MCF 10A (cell line): ENCODE measurements at places on chromosomes 2 and 18. TPM values are rescaled to one million over a fixed set of nuclear protein-coding genes. Genes with fewer than 3 reads are reported as not detected.

Gene SERPINB11
- not detected in 2 replicates for total RNA-seq

GRCh38 chr2:231181860-231182512 is 16.4 kb upstream of the ARMC9 start:
- DNase-seq: peak; percentile 68

Gene UPP2
- total RNA-seq: not detected in 2 replicates

Gene VSNL1
- total RNA-seq: 1.3 and 2.4 TPM in 2 replicates

GRCh38 chr2:60989259-60989658 is 28.3 kb upstream of the PEX13 start:
- DNase-seq: no peak

DNA sequence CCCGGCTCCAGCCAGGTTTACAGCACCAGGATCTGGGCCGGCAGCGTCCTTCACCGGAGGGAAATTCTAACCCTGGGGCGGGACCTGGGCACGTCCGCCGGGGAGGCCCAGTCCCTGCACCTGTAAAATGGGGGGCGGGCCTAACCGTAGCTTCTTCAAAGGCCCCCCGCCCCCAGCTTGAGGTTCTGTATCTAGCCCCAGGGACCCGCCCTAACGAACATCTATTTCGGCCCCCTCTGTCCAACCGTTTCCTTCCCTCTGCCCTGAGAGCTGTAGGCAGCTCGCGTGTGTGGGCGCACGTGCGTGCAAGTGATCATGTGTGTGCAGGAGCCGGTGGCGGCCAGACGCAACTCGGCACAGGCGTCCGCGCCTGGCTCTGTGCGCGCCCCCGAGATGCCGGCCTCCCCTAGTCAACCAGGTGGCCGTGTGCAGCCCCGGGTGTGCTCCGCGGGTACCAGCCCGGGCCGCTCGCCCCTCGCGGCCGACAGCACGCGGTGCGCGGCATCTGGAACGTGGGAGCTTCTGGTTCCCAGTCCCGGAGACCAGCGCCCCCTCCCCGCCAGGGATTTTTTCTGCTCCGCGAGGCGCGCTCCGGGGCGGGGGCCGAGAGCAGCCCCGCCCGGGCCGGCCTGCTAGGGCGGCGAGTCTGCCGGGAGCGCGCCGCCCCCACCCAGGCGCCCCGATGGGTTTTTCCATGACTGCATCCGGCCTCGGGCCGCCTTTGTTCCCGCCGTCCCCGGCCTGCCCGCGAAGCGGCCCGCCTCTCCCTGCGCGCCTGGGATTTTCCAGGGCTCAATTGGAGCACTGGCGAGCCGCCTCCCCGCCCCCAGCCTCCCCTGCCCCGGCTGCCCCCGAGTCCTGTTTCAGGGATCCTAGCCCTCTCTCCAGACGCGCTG is 21.2 kb downstream of the TEX44 start:
- peak; percentile 86 for DNase-seq

DNA sequence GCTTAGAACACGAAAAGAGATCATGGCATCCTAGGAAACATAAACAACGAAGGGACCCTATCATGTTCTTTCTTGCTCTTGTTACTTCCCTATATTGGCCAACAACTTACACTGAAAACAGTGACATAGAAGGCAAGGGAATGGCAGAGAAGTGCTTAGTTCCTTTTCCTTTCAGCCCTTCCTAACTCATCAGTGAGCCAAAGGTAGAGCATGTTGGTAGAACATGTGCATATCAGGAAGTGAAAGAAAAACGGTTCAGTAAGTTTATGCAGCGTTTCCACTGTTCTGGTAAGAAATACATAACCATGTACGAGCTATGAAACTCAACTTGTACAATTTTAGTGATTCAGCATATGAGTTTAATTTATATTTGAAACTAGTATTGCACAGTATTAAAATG is 21.7 kb downstream of the AKAIN1 start:
- no peak for DNase-seq

DNA sequence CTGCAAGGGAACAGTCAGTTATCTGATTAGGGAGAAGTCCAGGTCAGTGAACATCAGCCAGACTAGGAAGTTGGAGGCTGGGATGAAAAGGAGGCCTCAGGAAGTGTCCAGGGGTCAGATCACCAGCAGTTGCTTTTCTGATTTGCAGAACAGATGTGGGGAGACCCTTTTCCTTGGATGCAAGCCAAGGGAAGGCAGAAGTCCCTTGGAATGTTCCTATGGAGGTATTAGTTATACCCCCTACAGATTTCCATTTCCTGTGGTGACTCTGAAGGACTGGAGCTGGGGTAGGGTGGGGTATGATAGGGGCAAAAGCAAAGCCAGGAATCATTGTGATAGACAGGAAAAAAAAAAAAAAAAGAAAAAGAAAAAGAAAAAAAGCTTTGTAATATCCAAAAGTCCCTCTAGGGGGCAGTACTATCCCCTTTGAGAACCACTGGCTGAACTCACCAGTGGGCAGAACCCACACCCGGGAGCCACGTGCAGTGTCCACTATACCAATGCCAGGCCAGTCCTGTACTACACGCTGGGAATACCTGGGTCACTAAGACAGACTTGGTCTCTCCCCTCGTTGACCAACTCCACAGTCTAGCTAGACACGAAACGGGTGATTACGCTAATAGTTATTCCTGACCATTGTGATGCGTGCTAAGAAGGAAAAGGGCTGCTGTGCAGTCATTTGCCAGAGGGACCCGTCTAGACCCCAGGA is 7.4 kb downstream of the DYSF start:
- DNase-seq: no peak

GRCh38 chr18:57856557-57857280 is 53.6 kb upstream of the ATP8B1 start:
- DNase-seq: no peak

GRCh38 chr18:23977719-23978483 is 36.7 kb upstream of the TTC39C start:
- no peak for DNase-seq

- no peak for DNase-seq
Measured at GRCh38 chr2:98554116-98554861, 54.0 kb downstream of the COA5 start.

DNA sequence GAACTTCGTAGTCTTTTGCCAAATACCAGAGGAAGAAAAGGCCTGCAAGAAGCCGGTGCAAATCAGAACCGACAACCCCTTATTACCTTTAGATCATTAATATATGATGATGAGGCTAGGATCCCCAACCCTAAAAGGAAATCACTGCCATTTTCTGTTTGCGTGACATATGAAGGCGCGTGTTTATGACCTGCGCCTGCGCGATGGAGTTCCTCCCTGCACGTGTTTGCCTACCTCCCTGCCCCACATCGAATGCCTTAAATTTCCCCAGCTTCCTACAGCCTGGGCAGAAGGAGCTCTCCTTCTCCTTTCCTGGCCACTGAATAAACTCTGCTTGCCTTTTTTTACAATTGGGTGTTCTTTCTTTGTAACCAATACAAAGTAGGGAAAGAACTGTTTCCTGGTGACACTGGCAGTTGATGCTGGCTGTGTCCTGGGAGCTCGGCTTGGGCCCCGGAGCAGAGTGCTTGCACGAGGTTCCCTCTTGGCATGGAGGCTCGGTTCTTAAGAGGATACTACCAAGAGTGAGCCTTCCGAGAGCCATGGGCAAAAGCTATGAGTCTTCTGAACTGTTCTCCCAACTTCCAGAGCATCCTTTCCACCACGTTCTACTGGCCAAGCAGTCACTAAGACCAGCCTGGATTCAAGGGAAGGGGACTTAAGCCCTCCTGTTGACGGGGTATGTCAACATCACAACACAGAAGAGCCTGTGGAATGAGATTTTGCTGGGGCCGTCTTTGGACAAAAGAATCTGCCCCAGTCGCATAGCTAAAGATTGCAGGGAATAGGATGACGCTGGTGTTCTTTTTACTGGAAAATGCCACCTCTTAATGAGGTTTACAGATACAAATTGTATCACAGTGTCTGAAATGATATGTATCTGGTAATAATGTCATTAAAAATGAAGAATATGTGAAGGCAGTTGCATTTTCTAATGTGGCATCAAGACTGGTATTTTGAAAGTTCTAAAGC is 179.8 kb downstream of the SH3BP4 start:
- DNase-seq: no peak

DNA sequence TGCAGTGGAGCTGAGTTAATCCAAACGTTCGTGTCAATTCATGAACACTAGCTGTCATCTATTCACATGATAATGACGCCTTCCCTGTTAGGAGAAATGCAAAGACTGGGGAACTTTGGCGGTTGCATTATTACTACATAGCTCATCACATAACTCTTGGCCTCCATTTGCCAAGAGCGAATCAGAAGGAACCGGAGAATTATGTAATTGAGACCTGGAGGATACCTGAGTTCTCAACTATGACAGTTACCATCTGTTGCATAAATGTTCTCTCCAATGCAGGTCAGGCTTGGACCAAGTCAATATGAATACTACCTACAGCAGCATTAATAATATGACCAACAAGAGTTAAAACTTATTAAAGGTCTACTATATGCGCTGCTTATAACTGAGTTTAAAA is 274.5 kb downstream of the CLIP4 start:
- DNase-seq: no peak

Gene FBXO48
- total RNA-seq: 1.7 and 2.1 TPM in 2 replicates

DNA sequence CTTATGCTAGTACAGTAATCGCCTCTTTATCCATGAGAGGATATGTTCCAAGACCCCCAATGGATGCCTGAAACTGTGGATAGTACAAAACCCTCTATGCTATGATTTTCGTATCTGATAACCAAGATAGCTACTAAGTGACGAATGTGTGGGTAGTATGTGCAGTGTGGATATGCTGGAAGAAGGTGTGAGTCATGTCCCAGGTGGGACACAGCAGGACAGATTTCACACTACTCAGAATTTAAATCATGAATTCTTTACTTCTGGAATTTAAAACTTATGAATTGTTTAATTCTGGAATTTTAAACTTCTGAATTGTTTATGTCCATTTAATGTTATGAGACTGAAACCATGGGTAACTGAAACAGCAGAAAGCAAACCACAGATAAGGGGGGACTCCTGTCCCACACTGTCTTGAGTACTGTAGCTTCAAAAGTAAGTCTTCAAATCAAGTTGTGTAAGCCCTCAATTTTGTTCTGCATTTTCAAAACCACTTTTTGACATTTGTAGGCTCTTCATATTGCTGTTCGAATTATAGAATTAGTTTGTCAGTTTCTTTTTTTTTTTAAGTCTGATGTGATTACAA is 116.0 kb downstream of the LTBP1 start:
- peak; percentile 13 for DNase-seq

DNA sequence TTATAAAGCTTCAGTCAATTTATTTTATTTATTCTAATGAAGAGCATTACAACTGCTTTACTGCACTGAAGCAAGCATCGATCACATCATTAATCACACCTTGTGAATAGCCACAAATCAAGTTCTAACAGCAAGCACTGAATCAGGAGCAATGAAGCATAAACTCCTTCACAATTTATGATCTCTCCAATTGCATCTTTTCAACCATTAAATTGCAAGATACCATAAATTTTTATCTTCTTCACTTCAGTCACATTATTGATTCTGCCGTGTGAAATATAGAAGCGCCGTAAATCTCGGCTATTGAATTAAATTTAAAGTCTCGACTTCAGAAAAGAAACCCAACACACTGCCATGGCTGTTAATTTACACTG is 298.7 kb downstream of the CDCA7 start:
- DNase-seq: no peak

DNA sequence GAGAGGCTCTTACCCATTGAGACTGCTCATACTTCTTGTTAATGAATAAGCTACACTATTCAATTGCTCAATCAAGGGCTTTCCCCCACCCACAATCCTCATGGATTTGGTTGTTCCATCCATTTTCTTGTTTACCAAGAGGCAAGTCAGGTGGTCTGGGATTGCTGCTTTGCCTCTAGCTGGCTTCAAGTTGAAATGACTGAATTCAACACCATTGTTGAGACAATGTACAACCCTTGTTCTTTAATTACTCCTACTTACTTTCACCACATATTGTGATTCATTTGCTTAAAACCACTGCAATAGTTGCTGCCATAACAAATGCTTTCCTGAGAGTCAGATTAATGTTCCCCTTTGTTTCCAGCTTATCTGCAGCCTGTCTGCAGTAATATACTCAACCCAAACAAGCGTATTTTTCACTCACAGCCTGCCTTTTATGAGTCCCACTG is 532.2 kb downstream of the RIT2 start:
- DNase-seq: peak; percentile 9

Gene YIPF4
- 67.6 and 90.3 TPM in 2 replicates for total RNA-seq

Gene CNPPD1
- 33.9 and 39.1 TPM in 2 replicates for total RNA-seq
